ENCODE measurements at places on chromosomes 6 and 20.
A peak's percentile ranks its signal among the peaks of the same experiment; 100 is the strongest.

- no peak for DNase-seq
Measured at GRCh38 chr20:9877932-9878495, 39.1 kb upstream of the PAK5 start.

DNA sequence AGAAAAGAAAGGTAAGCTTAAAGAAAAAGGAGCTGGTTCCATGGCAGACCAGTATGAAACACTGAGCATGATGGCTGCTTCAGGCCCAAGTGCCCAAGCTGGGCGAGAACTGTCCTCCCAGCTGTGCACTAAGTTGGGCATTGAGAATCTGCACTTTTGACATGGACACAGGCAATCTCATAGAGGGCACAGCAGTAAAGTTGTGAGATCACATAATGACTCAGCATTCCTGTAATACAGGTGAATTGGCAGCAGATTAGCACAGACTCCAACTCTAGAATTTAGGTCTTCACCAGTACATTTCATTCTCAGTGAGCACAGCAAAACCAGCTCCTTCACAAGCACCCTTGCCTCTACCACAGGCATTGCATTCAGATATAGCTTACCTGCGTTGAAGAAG is 343.4 kb downstream of the PKHD1 start:
- DNase-seq, result no peak

- no peak for DNase-seq
Measured at GRCh38 chr20:16554766-16555543, 18.3 kb downstream of the KIF16B start.

- DNase-seq, result no peak
Measured at GRCh38 chr6:42316981-42317380, 99.3 kb upstream of the MRPS10 start.

GRCh38 chr6:107894809-107895396 is 63.1 kb downstream of the SEC63 start:
- DNase-seq, result no peak

- DNase-seq, result no peak
Measured at GRCh38 chr20:63497946-63498935, 642 bp downstream of the EEF1A2 start.

GRCh38 chr6:150426198-150426597 is 57.4 kb downstream of the IYD start:
- DNase-seq, result no peak

DNA sequence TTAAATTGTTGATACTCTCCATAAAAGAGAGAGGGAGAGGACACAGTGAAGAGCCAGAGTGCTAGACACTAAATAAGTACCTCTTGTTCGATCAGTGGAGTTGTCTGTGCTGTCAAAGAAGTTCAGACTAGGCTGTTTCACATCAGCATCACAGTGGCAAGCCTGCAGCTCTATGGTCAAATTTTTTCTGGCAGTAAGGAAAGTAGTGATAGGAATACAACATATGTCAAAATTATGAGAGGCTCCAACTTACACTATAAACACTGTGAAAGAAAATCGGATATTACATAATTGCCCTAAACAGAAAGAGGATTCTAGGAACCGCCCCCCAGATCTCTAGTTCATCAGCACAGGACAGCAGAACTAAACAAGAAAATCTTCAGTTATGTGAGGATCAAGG is 23.1 kb downstream of the DNAH8 start:
- DNase-seq, result no peak

- peak; percentile 55 for DNase-seq
Measured at GRCh38 chr6:37239950-37240713, 17.4 kb upstream of the TBC1D22B start.

DNA sequence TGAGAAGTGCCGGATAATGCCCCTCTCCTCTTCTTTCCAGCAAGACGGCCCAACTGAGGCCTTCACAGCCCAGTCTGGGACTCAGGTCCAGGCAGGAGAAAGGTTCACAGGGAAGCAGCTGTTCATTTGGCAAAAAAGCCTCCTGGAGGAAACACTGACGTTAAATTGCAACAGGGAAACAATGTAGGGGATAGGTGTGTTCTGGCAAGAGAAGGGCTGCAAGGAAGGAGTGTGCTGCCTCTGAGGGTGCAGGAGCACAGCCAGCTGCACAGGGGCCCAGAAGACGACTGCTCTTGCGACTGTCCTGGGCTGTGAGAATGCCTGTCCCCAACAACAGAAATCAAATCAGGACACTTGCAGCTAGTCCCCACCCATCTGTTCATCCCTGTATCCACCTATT is 70.6 kb upstream of the PMEPA1 start:
- DNase-seq, result no peak

- DNase-seq, result no peak
Measured at GRCh38 chr6:24031496-24031895, 94.5 kb upstream of the NRSN1 start.

DNA sequence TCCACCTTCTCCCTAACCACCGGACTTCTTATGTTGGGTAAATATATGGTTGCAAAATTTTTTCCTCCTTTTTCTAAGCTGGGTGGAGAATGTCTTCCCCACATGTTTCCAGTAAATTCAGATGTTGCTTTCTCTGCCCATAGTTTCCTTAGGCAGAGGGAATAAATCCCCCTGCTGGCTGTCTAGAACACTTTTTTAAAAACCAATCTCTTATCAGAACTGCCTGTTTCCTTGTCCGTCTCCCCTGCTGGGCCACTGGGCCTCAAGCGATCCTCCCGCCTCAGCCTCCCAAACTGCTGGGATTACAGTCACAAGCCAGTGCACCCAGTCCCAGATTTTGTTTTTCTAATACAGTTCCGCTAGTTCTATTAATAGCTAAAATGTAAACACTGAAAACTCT is 9.9 kb upstream of the WFDC2 start:
- no peak for DNase-seq

DNA sequence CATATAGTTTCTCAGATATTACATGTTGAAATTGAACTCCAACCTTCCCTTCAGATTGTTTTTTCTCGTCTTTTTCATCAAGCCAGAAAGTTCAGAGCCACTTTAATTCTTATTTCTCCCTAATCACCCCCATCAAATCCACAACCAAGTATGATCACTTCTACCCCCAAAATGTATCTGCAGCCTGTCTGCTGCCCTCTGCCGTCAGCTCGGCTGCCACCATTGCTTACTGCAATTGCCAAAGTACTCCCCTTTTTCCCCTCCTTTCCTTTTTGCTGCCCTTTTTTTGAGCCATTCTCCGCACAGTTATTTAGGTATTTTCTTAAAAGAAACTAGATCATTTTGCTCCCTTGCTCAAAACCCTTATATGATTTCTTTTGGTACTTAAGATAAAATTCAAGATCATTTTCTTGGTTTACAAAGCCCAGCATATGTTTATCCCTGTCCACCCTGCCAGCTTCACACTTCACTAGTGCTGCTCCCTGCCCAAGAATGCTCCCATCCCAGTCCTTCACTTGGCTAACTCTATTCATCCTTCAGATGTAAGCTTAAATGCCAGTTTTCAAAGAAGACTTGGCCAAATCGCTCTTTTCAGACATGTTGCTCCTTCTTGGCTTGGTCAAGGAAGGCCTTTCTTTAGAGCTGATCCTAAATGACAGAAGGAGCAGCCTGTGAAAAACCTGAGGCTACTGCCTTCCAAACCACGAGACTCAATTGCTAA is 63.7 kb downstream of the SH3BGRL2 start:
- no peak for DNase-seq

GRCh38 chr6:151242420-151242861 is 2.7 kb downstream of the AKAP12 start:
- DNase-seq, result no peak

GRCh38 chr20:36101192-36101591 is 53.3 kb upstream of the EPB41L1 start:
- no peak for DNase-seq
